Mesothelial cell of epicardium (in vitro differentiated cells): ENCODE measurements at places on chromosomes 16 and 17. TPM values are rescaled to one million over a fixed set of nuclear protein-coding genes. Genes with fewer than 3 reads are reported as not detected.
A peak's percentile ranks its signal among the peaks of the same experiment; 100 is the strongest.

DNA sequence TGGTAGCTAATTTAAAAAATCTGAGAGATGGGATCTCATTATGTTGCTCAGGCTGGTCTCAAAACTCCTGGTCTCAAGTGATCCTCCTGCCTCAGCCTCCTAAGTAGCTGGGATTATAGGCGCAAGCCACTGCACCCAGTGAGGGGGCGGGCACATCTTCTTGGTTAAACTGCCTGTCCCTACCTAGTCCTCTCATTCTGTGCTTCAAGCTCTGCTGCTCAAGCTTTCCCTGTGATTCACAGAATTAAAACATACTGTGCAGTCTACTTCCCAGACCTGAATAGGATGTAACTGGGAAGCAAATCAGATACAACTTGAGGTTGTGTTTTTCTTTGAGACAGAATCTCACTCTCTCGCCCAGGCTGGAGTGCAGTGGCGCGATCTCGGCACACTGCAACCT lies 2.3 kb downstream of the MRPL38 start:
- DNase-seq = no peak
- H3K4me3 ChIP-seq = no peak overlapping the region
- peaks cover 7% of the 10 kb centered on the region for H3K4me1 ChIP-seq
- peaks cover 9% of the 10 kb centered on the region for H3K36me3 ChIP-seq
- no peak overlapping the region for H3K27ac ChIP-seq
- H3K27me3 ChIP-seq = no peaks in the 10 kb centered on the region

- no peaks in the 10 kb centered on the region for H3K36me3 ChIP-seq
- no peak overlapping the region for H3K27ac ChIP-seq
- DNase-seq = no peak
- H3K27me3 ChIP-seq = no peaks in the 10 kb centered on the region
- H3K4me3 ChIP-seq = no peak overlapping the region
- no peaks in the 10 kb centered on the region for H3K4me1 ChIP-seq
Observed at GRCh38 chr16:35686595-35686994, 2227.2 kb downstream of the TP53TG3F start.

DNA sequence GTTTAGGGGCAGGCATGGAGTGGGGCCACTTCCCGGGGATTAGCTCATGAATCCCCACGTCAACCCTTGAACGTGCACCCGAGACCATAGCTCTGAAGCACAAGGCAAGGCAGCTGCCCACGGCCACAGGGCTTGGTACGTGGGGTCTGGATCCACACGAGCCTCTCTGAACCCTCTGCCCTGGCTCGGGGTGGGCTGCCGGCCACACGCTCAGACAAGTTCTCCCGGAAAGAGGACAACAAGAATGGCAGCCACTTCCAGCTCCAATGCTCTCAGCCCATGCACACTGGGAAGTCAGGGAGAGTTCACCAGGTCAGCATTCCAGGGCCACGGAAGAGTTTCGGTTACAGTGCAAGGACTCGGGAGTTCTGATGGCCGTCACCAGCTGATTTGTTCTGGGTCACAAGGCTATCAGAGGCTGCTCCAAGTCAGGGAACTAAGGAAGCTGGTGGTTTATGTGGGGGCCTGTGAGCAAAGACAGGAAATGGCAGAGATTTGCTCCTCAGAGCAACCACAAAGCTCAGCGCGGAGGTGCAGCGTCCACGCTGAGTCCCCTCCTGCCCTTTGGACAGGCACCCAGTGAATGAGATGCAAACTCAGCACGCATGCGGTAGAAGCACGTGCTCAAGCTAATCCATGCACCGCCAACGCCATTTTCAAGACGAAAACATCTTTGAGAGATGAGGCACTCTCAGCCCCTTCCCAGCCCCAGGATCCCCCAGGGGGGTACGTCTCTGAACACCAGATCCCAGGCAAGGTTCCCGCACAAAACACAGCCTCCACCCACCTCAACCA lies 356.4 kb downstream of the FOXL1 start:
- no peaks in the 10 kb centered on the region for H3K36me3 ChIP-seq
- H3K4me1 ChIP-seq = peaks cover 20% of the 10 kb centered on the region
- H3K4me3 ChIP-seq = no peak overlapping the region
- H3K27ac ChIP-seq = no peak overlapping the region
- no peaks in the 10 kb centered on the region for H3K27me3 ChIP-seq

DNA sequence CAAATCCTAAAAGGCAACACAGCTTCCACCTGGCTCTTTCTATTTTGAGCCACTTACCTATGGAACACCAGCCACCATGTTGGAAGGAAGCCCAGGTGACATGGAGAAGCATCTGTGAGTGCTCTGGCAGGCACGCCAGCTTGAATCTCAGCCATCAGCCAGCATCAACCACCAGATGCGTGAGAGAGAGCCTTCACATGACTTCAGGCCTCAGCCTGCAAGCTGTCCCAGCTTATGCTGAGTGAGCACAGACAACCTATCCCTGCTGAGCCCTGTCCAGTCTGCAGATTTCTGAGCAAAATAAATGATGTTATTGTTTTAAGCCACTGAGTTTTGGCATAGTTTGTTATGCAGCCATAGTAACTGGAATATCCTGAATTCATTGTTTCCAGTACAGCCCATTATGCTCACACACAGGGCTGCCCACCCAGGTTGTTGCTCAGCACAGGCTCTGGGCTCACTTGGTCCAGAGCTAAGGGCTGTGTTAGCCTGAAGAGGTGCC lies 35.1 kb downstream of the TMEM238L start:
- no peaks in the 10 kb centered on the region for H3K36me3 ChIP-seq
- peaks cover 8% of the 10 kb centered on the region for H3K4me1 ChIP-seq
- no peak overlapping the region for H3K4me3 ChIP-seq
- no peak overlapping the region for H3K27ac ChIP-seq

DNA sequence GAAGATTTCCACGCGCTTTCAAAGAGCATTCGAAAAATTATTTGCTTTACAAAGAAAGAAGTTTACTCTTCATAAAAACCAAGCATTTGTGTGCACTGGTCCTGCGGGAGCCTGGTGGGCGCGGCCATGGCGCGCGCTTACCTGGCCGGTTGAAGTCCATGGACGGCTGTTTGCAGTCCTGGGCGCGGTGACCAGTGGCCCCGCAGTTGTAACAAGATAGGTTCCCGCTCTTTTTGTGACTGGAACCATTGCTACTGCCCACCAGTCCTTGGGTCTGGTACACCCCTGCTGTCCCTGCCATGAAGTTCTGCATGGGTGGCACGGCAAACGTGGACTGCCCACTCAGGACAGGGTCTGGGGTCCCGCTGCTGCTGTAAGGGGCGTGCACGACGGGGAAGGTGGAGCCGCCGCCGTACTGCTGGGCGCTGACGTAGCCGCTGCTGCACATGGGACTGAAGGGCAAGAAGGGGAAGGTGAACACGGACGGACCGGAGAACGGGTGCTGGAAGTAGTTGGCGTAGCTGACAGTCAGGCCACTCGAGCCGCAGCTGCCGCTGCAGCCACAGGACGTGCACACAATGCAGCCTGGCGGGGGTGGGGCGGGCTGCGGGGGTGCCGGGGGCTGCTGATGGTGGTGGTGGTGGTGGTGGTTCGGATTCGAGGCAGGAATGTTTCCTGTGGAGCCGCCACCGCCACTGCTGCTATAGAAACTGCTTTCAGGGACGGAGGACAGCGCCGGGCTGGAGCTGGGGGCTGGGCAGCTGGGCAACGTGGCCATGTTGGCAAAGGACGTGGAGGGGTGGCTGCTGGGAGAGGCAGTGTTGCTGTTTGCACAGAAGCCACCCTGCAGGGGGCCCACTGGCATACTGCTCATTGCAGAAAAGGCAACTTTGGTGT lies 19.5 kb downstream of the MAP1LC3B start:
- H3K27me3 ChIP-seq = no peaks in the 10 kb centered on the region
- no peak overlapping the region for H3K4me3 ChIP-seq
- no peak overlapping the region for H3K27ac ChIP-seq
- DNase-seq = no peak
- no peaks in the 10 kb centered on the region for H3K4me1 ChIP-seq

DNA sequence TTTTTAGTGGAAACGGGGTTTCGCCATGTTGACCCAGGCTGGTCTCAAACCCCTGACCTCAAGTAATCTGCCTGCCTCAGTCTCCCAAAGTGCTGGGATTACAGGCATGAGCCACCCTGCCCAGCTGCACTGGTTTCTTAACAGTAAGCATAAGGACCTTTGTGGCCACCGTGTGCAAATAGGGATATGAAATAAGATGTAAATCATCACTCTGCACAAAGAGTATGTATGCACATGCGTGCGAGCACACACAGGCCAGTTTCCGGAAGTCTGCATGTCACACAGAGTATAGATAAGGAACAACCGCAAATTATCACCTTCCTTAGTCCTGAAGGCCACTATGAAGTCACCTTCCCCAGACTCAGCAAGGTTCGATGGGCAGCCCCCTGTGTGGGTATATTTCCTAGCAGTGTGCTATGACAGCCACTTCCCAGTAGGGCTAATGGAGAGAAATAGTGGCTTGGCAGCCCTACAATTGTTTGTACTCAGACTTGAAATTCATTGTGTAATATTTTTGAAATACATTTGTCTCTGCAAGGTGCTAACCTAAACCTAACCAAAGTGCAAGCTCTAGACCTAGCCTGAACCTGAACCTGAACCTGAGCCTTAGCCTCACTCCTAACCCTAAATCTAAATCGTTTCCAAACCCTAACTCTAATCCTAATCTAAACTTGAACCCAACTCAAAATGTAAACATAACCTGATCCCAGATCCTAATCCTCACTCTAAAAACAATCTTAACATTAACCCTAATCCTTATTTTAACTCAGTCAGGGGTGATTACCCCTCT lies 48.4 kb upstream of the SKAP1 start:
- H3K27ac ChIP-seq = peak overlapping the region; percentile 17
- H3K4me1 ChIP-seq = peaks cover 44% of the 10 kb centered on the region
- H3K4me3 ChIP-seq = no peak overlapping the region
- no peaks in the 10 kb centered on the region for H3K36me3 ChIP-seq

- no peaks in the 10 kb centered on the region for H3K36me3 ChIP-seq
- H3K27ac ChIP-seq = no peak overlapping the region
Observed at GRCh38 chr16:73253922-73254480, 206.1 kb upstream of the ZFHX3 start.

DNA sequence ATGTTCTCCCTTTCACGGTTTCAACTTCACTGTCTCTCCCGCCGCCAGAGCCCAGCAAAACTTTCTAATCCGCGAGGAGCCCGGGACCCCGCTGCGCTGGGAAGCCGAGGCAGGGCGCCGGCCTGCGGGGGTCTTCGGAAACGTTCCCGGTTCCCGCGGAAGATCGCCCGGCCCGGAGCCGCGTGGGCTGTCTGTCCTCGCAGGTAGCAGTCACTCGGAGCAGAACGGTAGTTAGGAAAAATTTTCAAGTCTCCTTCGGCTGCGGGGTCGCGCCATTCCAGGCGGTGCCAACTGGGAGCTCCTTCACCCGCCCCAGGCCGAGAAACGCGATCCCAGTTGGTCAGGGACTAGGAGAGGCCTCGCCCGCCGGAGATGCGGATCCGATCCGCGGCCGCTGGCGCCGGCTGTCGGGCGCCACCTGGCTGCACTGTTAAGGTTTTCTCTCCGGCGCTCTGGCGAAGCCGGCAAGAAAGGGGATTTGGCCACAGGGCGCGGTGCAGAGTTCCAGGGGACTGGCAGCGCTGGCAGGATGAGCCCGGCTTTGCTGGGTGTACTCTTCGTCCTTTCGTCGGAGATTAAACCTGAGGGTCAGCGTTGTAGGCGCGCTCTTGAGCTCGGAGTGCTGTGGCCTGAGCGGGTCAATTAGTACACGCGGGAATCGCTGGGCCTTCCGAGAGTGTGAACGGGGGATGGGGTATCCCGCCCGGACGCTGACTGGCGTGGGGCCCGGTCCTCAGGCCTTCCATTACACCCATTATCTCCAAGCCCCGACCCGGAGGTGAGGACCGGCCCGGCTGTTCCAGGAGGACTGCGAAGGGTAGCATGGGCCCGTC lies 135.4 kb downstream of the KCNJ12 start:
- H3K27ac ChIP-seq = no peak overlapping the region
- DNase-seq = peak; percentile 63
- peak overlapping the region; percentile 66 for H3K4me3 ChIP-seq
- H3K4me1 ChIP-seq = peaks cover 12% of the 10 kb centered on the region

KCNH4 gene
- 0.11 to 0.25 TPM (median 0.18 TPM) in 3 replicates for total RNA-seq

ABCC1 gene
- total RNA-seq = 65.2 to 69.4 TPM (median 66.9 TPM) in 3 replicates

KIF19 gene
- total RNA-seq = not detected in 3 replicates

CLEC18A gene
- 2.2 to 2.4 TPM (median 2.4 TPM) in 3 replicates for total RNA-seq

C1QBP gene
- total RNA-seq = 91.5 to 96.4 TPM (median 92.9 TPM) in 3 replicates

NGFR gene
- 14.7 to 16.1 TPM (median 14.9 TPM) in 3 replicates for total RNA-seq
